ENCODE measurements at places on chromosomes 1 and 21.

DNA sequence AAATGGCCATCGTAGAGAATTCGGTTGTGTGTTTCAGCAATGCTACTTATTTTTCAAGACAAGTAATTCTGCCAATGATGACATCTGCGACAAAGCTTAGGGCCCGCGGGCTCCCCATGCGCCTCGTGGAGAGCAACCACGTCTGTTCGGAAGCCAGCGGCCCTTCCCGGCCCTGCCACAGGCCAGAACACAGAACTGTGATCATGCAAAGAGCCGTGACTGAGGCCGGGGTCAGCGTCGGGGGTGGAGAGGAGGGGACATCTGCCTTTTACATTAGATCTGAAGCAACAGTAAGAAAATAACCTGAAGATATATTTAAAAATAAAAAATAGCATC, 103.7 kb downstream of the PGBD5 start:
- DNase-seq = no peak

DNA sequence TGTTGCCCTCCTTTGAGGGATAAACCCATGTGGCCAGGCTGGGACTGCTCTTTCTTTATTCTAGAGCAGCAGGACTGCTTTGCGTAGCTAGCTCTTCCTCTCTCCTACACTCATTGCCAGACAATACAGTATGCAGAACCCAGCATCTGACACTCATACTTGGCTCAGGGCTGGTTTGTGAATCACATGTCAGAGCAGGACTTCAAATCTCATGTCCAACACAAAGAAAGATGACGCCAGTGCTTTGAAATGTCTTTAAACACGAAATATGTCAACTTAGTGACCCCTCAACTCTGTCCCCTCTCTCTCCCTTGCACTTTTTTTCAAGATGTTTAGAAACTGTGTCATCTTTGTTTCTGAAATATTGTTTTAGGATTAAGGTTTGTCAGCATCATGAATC, 135.0 kb downstream of the TGFB2 start:
- no peak for DNase-seq

DNA sequence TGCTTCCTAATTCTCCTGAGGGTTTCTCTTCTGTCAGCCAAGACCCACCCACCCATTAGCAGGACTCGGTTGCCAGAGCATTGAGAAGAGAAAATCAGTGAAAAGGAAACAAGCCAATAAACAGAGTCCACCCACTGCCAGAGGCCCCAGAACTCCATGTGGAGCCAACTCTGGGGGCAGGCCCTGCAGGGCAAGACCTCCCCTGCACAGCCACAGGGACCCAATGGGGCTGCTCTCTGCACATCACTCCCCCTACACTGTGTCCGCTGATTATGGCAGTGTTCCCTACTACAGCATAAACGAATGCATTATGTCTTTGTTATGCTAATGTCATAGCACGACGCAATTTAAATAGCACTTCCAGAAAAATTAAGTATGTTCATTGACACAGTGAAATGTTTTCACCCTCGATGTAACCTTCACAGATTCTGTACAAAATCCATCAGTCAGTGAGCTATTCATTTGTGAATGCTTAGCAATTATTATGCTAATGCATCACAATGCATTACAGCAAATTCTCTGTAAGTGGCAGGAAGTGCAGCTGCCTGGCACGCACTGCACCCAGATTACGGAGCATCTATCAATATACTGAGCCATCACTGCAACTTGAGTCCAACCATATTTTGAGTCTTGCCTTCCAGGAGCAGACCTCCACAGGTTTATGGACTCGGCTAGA, 56.4 kb downstream of the GRIK3 start:
- no peak for DNase-seq

- DNase-seq = peak; percentile 38
These were observed 158.4 kb upstream of the C8B start for GRCh38 chr1:57124170-57124569.

DNA sequence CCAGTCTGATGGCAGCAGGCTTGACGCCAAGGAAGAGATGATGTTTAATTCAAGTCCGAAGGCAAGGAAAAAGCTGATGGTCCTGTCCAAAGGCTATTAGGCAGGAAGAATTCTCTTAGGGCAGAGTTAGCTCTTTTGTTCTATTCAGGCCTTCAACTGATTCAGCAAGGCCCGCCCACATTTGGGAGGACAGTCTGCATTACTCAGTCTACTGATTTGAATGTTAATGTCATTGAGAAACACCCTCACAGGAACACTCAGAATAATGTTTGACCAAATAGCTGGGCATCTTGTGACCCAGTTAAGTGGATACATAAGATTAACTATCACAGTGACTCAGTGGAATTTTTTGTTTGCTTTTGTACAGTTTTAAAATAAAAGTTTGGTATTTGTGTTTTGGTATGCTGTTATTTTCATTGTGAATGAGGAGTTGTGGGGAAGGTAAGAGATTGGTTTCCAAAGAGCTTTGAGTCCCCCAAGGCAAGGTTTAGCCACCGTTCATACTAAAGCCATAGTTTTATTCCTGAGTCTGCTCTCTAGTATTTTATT, 1.7 kb upstream of the ZNF691 start:
- no peak for DNase-seq

- no peak for DNase-seq
These were observed 4.2 kb downstream of the FMO1 start for GRCh38 chr1:171252482-171252881.

Measured in OCI-M1 (cell line).